ENCODE measurements at places on chromosomes 7 and 10.

GRCh38 chr10:24208661-24209431, at the start of gene KIAA1217:
TSS of gene KIAA1217 (plus strand) at chr10:24209138. CDS start at chr10:24209194, 56 bp downstream.
- DNase-seq = no peak

DNA sequence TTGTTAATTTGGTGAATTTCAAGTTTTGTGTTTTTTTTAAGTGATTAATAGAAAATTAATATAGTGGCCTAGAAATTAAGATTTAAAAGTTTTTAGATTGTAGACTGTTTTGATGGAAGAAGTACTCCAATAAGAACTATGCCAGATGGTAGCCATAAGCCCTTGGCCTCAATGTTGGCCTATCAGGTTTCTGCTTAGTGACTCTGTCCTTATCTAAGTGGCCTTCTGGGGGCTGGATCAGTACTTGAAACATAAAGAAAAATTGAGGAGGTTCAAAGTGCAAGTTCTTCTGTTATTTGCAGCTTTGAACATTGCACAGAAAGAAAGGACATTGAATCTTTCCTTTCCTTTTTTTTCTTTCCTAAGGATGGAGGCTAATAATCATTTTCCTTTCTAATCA, 9.9 kb downstream of the CCDC126 start:
- no peak for DNase-seq

DNA sequence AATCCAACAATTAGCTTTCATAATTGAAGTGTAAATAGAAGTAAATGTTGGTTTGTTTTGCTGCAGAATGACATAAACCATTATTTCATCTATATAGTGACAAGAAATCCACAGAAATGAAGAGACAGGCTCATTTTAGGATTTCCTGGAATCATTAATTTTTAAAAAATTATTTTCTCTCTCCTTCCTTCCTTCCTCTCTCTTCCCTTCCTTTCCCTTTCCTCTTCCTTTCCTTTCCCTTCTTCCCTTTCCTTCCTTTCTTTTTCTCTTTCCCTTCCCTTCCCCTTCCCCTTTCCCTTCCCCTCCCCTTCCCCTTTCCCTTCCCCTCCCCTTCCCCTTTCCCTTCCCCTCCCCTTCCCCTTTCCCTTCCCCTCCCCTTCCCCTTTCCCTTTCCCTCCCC, 51.2 kb upstream of the KMT2C start:
- DNase-seq = no peak

DNA sequence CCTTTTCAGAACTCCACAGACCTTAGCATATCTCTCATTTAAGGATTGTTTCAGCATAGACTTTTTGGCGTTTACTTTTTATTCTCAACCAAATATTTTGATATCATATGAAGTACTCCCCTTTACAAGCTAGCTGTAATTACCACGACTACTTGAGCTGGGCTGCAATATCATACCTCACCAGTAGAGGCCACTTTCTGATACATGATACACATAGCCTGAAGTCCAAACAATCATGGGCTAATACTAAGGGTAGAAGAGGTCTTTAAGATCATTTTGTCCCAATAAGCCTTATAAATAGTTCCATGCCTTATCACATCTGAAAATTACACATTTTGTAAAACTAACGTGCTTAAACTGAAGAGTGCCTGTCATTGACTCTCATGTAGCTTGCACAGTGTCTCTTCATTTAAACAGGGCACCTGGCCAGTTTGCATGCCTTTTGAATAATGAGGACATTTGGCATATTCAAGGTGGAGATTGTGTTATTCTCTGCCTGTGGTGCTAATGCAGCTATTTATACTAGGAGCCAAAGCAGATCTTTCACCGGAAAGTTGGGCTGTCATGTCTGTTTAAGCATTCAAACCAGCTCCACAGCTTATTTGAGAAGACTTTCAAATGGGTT, 403.7 kb upstream of the ZMIZ1 start:
- DNase-seq = no peak

- no peak for DNase-seq
Measured at GRCh38 chr10:126893206-126893605, 12.0 kb upstream of the DOCK1 start.

- no peak for DNase-seq
Measured at GRCh38 chr7:148464947-148465346, 125.6 kb upstream of the C7orf33 start.

DNA sequence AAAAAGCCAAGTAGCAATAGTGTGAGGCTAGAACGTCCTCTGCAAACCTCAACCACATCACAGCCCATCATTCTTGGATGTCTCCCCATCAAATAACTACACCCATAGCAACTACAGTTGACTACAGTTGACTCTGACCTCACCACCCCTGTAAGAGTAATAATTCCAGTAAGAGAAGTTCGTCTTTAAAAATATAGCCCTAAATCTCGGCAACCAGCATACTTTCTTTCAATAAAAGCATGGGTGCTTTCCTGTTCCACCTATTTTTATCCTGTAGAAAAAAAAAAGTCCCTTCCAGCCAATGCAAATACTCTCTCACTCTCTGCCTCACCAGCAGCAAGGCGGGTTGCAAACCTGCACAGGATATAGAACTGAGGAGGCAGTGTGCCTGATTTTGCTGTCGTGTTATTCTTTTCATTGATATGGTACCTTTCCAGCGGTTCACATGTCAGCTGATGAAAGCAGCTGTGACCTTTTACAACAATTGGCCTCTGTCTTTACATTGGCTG, 187.5 kb upstream of the NFE2L3 start:
- no peak for DNase-seq

GRCh38 chr7:139075031-139075652, 34.4 kb downstream of the ZC3HAV1 start:
- peak; percentile 68 for DNase-seq

DNA sequence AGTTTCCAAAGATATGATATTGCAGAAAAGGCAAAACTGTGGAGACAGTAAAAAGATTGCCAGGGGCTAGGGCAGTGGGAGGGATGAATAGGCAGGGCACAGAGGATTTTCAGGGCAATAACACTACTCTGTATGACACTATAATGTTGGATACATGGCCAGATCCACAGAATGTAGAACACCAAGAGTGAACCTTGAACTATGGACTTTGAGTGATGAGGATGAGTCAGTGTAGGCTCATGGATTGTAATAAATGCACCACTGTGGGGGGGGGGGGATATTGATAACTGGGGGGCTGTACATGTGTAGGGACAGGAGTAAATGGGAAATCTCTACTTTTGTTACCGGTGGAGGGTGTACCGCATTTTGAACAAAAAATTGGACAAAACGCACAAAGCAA, 77.4 kb downstream of the ALOX5 start:
- DNase-seq = no peak

DNA sequence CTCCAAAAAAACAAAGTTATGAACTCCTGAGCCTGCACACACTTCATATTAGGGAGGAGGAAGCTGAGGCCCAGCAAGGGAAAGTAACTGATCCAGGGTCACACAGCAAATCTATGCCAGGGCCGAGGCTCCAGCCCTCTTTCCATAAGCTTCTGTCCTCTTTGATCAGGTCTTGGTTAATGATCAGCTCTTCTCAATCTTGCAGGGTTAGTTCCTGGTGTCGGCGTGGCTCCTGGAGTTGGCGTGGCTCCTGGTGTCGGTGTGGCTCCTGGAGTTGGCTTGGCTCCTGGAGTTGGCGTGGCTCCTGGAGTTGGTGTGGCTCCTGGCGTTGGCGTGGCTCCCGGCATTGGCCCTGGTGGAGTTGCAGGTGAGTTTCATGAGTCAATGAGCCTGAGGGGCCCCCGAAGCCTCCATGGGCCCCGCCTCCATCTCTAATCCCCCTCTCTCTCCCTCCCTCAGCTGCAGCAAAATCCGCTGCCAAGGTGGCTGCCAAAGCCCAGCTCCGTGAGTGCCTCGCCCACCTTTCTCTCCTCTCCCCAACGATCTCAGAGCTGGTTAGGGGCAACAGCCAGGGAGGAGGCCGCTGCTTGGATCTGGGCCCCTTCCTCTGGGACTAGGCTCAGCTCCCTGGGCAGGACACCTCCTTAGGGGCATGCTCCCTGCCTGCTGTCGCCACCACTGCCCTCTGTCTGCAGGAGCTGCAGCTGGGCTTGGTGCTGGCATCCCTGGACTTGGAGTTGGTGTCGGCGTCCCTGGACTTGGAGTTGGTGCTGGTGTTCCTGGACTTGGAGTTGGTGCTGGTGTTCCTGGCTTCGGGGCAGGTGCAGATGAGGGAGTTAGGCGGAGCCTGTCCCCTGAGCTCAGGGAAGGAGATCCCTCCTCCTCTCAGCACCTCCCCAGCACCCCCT, 23.7 kb upstream of the LIMK1 start:
- peak; percentile 71 for DNase-seq

- no peak for DNase-seq
Measured at GRCh38 chr7:116083796-116084195, 53.2 kb upstream of the TFEC start.

GRCh38 chr7:92557808-92558362, 29.3 kb downstream of the RBM48 start:
- DNase-seq = no peak

DNA sequence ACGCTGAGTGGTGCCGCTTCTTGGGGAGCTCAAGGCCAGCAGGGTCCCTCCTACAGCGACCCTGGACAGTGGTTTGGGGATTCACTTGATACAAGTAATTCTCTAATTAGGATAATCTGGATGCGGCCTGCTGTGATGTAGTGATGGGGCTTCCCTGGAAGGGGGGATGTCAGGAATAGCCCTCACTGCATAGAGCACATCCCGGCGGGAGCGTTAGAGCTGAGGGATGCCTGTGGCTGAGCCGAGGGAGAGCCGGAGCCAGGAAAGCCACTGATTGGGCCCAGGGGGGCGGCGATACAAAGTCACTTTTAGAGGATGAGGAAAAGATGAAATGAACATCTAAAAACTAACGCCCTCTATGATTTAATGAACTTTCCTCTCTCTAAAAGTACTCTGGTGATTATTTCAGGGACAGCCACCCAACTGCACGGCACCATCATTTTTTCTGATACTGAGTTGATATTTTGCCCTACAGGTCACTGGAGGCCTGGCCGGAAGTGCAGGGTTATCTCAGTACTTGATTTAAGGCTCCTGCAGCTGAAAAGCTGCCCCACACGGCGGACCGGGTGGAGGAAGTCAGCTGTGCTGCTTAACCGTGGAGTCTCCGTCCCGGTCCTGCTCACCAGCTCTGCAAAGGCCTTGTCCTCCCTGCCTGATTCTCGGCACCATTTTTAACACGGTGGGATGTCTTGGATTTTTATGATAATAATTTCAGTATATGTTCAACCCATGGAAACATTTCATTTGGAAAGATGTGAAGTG, 518.8 kb downstream of the DNAJB6 start:
- DNase-seq = no peak

GRCh38 chr7:51587604-51588003, 271.0 kb upstream of the COBL start:
- no peak for DNase-seq
